ENCODE measurements at places on chromosomes 4 and X.

DNA sequence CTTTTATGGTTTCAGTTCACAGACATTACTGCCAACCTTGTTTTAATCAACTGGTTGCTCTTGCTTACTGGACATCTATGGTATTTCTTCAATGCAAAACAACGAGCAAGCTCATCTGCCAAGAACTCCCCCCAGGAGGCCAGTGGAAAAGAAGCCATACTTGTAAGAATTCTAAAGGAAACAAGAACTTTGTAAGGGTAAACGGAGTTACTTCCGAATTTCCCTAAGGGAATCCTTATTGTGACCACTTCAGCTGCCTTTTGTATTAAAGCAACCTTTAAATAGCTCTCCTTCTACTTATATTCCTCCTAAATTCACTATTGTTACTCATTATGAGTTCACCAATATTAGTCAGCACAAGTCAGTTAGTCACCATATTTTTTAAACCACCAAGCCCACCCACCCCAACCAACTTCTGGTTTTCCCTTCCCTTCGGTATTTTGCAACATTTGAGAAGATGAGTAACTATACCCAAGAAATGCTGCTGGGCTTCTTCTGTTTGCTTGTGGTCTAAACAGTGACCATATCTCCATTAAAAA, 602.8 kb upstream of the DIPK2B start:
- DNase-seq: no peak

GRCh38 chr4:53510321-53510720, 81.0 kb downstream of the LNX1 start:
- DNase-seq: no peak

DNA sequence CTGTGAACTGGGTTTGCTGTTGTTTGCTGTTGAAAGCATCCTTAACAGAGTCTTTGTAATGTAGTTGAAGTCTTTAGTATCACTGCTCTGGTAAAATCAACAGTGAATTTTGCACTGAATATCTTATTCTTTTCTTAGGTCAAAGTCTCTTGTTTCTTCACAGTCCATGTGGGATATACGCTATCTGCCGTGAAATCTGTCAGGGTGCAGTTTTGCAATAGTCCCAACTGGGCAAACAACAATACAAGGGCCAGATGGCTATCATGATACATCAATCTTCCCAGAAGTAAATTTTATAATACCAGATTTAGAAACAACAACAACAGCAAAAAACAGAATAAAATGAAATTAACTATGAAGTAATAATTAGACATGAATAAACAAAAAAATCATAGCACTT, 123.5 kb downstream of the PPARGC1A start:
- DNase-seq: no peak

DNA sequence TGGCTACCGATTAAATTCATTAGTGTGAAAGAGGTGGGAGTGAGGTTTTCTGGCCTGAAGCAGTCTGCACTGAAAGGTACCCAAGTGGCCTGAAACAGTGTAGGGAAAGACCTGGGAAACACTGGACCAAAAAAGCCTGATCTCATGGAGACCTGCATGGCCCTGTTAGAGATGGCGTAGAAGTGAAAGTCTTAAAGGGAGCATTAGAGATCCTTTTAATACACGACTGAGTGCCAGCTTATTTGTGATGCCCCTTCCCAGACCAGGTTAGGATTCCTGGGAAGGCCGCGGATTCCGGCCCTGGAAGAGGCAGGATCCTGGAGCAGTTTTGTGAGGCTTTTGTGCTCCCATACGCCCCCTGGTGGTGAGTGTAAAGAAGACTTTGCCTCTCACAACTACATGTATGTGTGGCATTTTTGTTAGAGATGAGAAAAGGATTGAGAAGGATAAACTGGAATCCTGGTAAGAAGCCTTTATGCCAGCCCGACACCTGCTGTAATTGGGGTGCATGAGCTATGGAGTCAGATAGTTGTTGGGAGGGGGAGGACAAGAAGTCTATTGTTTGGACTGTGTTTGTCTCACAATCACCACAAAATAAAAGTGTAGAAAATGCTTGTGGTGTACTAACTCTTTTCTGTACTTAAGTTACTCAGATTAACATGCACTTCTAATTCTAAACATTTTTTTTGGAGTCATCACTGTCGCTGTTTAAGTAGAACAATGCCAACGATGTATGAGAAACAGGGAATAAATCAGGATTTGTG, 54.0 kb downstream of the JADE1 start:
- DNase-seq: peak; percentile 25

GRCh38 chrX:109719264-109719663, 13.8 kb downstream of the ACSL4 start:
- no peak for DNase-seq

DNA sequence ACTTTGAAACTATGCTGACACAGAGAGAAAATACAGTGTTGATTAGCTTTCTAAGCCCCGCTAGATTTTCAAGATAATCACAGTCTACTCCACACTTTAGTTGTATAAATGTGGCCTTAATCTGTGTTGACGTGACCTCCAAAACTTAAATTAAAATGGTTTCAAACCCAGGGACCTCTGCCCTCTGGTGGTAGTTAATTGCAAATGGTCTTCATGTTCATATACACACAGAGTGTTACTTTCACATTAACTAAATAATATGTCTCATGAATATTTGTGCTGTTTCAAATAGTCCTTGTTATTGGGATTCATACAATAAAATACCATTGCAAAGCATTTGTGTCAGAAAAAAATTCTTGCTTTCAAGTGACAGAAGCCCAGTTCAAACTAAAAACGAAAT, 64.3 kb downstream of the TASL start:
- DNase-seq: no peak

DNA sequence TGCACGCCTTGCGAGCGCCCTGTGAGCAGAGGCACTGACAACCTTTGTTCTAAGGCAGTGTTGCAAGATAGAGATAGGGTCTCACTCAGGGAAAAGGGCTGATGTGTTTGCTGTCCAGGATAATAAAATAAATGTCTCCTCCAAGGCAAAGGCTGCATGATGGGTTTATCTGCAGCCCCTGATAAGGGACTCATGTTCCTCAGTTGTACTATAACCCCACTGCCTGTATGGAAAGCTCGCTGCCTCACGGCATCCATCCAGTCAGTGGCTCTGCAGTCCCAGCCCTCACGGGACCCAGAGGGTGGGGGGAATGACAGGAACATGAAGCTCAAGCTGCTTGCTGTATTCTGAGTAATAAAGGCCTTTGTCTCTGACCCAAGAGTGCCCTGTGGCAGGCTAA, 22.6 kb downstream of the BCLAF3 start:
- DNase-seq: no peak

- no peak for DNase-seq
Measured at GRCh38 chr4:143743591-143743990, 43.1 kb upstream of the FREM3 start.
